NCI-H524 (cell line): ENCODE measurements at places on chromosomes 13 and 19.

- DNase-seq, result peak; percentile 60
These were observed at the start of gene DBP for GRCh38 chr19:48636859-48637448. Gene DBP, minus strand, starts transcription at chr19:48637379. Its CDS starts 385 bp downstream, at chr19:48636994.

GRCh38 chr19:12886969-12887747, at the start of gene KLF1:
Gene KLF1, minus strand, starts transcription at chr19:12887201. Its CDS starts 61 bp downstream, at chr19:12887140.
- DNase-seq, result no peak

GRCh38 chr13:44894001-44894770, 95.1 kb downstream of the NUFIP1 start:
- no peak for DNase-seq

- DNase-seq, result peak; percentile 14
These were observed 4.3 kb downstream of the ERCC1 start for GRCh38 chr19:45419396-45419795.

- DNase-seq, result no peak
These were observed 18.8 kb downstream of the ZNF559 start for GRCh38 chr19:9342610-9343304.

GRCh38 chr19:55304279-55304978, 20.6 kb downstream of the BRSK1 start:
- no peak for DNase-seq

DNA sequence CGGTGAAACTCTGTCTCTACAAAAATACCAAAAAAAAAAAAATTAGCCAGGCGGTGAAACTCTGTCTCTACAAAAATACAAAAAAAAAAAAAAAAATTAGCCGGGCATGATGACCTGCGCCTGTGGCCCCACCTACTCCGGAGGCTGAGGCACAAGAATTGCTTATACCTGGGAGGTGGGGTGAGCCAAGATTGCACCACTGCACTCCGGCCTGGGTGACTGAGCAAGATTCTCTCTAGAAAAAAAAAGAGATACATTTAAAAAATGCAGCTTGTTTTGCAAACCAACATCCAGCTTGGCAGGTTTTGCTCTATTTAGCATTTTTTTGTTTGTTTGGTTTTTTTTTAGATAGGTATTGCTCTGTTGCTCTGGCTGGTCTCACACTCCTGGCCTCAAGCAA, 6.7 kb upstream of the PGPEP1 start:
- no peak for DNase-seq

DNA sequence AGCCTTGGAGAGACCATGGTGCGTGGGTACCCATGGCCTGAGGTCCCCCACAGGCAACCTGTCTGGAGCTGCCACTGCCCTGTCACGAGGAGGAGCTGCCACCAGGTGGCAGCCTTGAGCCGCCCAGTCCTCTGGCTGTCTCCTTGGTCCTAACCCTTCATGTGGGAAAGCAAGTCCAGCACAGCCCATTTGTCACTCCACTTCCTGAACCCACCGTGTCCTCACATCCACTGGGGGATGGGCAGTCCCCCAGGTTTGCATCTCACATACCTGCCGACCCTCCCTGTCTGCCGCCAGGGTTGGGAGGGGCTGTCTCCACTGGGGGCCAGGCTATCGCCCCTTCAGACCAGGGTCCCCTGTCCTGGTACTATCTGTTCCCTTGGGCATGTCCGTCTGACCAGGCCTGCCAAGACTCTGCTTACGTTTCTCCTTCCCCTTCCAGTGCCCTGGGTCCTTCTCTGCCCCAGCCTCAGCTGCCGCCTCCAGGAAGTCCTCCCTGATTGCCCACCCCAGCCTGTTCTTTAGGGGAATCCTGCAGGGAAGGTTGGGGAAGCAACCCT, 4.5 kb downstream of the FAM174C start:
- peak; percentile 83 for DNase-seq

DNA sequence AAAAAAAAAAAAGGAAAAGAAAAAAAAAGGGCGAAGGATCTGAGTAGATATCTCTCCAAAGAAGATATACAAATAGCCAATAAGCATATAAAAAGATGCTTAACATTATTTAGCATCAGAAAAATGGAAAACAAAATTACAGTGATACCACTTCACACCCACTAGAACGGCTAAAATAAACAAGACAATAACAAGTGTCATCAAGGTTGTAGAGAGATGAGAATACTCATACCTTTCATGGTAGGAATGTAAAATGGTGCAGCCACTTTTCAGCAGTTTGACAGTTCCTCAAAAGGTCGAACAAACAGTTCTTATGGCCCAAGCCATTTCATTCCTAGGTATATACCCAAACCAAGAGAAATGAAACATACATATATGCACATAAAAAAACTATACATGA, 33.5 kb downstream of the FOXO1 start:
- no peak for DNase-seq

DNA sequence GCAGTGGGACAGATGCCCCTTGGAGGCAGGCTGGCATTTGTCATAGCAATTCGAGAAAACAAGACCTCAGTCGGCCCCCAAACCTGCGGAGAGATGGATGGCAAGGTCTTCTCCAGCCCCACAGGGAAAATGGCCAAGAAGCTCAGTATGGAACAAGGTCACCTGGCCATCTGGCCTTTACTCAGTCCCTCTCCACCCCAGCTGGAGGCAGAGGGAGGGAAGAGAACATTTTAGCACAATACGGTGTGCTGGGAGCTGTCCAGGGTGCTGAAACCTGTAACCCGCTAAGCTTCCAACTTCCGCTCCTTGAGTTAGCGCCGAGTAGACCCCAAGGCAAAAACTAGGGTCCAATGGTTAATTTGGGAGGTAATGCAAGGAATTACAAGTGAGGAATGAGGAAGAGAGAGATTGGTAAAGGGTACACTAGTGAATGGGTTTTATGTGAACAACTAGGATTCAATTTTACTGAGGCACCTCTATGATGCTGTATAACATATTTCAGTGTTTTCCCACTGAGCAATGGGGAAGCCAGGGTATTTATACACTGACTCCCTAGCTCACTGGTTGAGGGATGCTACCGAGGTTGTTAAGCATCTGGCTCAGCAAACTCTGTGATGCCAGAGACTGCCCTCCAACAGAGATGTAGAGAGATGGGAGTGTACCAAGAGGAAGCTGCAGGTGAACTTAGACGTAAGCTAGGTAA, 64.3 kb downstream of the CACNA1A start:
- DNase-seq, result no peak

GRCh38 chr19:8452446-8453123, 7.8 kb downstream of the HNRNPM start:
- no peak for DNase-seq
